ENCODE measurements at places on chromosomes 12 and 14.

GRCh38 chr14:22849212-22849819 lies 12.9 kb downstream of the MMP14 start:
- no peak for DNase-seq

- no peak for DNase-seq
Observed at GRCh38 chr12:1665366-1665765, 25.5 kb upstream of the ADIPOR2 start.

- DNase-seq = no peak
Observed at GRCh38 chr12:47763481-47764346, 5.0 kb upstream of the RAPGEF3 start.

GRCh38 chr12:113954547-113954946 lies 11.6 kb downstream of the RBM19 start:
- DNase-seq = no peak

GRCh38 chr12:88546226-88546625 lies 34.0 kb downstream of the KITLG start:
- DNase-seq = no peak

DNA sequence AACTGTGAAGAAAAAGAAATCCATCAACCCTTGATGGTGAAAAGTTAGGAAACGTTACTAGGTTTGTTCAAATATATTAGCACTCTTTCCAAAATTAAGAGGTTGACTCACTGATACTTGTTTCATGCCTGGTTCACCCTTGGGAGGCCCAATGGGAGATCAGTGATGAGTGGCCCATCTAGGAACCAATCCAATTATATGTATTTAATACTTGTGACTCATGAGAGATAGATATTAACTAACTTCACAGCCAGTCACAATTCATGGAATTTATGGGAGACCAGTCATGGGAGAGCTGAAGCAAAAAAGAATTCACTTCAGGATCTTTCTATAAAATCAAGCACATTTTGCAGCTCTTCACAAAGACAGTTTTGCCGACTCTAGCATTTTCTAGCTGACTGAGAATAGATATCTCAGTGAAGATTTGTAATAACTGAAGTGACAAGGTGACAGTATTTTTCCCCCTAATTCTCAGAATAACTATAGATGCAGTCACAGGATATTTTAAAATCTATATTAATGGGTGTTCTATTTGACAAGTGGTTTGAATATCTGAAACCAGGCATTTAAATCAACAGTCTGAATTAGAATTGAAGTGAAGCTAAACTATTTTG lies 230.2 kb downstream of the EPS8 start:
- no peak for DNase-seq

- no peak for DNase-seq
Observed at GRCh38 chr12:128474916-128475315, 207.9 kb downstream of the TMEM132C start.

GRCh38 chr14:45649051-45649450 lies 396.0 kb upstream of the MIS18BP1 start:
- DNase-seq = no peak

- no peak for DNase-seq
Observed at GRCh38 chr14:67889455-67889854, 69.9 kb downstream of the RAD51B start.

DNA sequence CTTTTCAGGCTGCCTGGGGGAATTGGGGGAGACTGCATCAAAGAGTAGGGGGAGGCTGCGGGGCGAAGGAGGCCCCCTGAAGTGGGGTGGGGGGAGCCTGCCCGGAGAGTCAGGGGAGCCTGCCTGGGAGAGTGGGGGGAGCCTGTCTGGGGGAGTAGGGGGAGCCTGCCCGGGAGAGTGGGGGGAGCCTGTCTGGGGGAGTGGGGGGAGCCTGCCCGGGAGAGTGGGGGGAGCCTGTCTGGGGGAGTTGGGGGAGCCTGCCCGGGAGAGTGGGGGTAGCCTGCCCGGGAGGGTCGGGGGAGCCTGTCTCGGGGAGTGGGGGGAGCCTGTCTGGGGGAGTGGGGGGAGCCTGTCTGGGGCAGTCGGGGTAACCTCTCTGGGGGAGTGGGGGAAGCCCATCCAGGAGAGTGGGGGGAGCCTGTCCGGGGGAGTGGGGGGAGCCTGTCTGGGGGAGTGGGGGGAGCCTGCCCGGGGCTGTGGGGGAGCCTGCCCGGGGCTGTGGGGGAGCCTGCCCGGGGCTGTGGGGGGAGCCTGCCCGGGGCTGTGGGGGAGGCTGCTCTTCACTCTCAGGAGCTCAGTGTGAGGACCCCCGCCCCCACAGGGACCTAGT lies 6.5 kb upstream of the DEGS2 start:
- DNase-seq = no peak

DNA sequence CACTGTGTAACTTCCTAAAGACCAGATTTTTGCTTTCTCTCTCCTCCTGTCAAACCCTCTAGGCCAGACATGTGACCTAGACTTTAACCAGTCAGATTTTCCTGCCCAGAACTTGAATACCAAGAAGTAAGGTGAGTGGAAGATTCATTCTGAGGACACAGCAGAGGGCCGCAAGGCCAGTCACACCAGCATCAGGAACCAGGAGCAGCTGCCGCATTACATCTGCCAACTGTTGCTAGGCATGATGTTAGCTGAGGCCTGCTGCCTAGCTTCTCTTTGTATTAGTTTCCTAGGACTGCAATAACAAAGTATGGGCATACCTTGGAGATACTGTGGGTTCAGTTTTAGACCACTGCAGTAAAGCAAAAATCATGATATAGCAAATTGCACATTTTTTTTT lies 101.9 kb upstream of the BMP4 start:
- no peak for DNase-seq
